ENCODE measurements at places on chromosomes 2 and 18. TPM values are rescaled to one million over a fixed set of nuclear protein-coding genes. Genes with fewer than 3 reads are reported as not detected.

EFHD1 gene
- polyA plus RNA-seq, result 26.1 TPM

POMC gene
- 3.7 TPM for polyA plus RNA-seq

UPP2 gene
- polyA plus RNA-seq, result not detected

AOX1 gene
- polyA plus RNA-seq, result 1.3 TPM

NT5C1B gene
- 0.32 TPM for polyA plus RNA-seq

BCS1L gene
- polyA plus RNA-seq, result 29.7 TPM

DNA sequence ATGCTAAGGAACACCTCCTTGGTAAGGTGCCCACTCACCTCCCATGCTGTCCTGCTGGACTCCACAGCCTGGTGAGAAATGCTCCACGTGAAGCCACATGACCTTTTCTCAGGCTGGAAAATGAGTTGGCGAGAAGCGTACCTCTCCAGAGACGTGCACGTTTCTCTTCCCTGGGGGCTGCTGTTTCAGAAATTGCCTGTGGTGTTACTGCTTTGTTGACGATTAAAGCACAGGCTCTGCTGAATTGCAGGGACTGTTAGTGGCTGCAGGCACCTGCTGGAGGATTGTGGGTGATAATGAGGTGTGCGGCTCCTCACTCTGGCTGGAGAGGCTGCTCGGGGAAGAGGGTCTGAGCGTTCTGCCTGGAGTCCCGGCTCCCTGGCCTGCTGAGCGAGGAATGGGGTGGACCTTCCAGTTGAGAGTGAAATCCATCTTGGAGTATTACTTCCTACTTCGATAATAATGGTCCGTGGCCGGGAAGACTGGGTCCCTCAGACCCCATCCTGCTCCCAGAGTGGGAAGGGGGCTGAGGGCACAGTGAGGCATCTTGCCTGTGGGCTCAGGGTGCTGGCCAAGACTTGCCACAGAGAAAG is 199.3 kb upstream of the HDAC4 start:
- DNase-seq, result no peak

DNA sequence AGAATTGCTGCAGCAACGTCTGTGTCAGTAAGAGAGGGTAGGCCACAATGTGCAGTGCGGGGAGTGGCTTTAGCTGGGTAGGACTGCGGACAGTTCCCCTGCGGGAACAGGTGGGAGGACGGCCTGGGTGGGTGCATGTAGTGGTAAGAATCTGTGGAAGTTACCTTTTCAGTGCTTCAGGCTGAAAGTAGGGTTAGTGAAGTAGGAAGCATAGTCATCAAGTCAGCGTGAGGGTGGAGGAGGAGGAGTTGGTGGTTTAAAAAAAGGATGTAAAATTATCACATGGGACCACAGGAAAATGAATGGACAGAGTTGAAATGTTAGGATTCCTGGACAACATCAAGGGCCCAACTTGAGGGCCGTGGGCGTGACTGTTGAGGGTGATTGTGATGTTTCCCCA is 13.2 kb downstream of the CEP192 start:
- DNase-seq, result no peak

DNA sequence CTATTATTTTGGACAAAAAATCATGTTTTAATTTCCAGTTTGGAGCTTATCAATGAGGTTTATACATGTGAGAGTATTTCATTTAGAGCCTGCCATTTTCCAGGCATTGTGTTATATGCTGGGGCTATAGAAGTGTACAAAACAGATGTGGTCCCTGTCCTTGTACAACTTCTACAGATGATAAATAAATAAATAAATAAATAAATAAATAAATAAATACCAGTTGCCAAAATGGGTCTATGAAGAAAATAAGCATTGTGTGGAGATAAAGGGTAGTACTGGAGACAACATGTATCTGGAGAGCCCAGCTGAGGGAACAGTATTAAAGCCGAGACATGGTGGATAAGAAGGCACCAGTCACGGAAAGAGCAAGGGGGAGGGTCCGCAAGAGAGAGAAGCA is 210.0 kb downstream of the SS18 start:
- no peak for DNase-seq

DNA sequence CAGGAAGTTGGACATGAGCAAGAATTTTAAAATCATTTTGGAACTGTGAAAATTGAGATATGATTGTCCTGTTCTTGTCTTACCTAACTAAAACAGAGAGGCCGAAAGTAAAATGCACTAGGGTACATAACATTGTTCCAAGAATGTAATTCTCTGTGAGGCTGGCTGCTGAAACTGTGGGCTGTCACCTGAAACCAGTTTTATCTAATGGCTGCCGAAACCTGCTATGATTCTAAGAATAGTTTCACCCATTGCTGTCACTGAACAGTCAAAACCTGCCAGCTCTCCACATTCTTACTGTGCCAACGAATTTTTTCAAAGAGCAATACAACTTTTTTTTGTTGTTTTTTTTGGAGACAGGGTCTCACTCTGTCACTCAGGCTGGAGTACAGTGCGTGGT is 119.3 kb upstream of the ZSWIM2 start:
- DNase-seq, result no peak

- DNase-seq, result peak; percentile 29
These were observed 239.2 kb upstream of the CWC22 start for GRCh38 chr2:180246268-180246667.

DNA sequence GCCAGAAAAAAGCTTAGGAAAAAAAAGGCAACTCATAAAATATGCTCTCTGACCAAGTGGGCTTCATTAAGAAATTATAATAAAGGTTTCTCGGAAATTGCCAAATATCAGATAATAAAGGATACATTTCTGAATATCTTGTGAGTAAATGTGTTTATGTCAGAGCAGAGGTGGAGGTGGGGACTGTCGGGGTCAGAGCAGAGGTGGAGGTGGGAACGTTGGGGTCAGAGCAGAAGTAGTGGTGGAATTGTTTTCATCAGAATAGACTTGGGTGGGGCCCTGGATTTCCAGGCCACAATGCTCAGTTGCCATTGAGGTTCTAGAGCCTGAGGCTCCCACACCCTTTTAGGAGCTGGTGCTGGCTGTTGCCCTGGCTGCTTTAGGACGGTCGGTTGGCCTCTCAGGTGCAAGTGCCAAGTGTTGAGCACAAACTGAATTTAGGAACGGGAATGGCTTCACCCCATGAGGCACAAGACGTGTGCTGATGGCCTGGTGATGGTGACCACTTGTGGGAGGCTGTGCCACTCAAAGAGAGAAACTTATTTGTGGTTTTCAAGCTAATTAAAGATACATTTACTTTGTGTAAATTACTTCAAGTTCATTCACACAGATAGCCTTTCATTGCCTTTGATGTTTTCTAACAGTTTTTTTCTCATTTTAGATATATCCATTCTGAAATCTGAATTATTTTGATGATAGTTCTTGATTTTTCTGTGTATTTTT is 131.5 kb downstream of the ATP9B start:
- DNase-seq, result peak; percentile 13

DNA sequence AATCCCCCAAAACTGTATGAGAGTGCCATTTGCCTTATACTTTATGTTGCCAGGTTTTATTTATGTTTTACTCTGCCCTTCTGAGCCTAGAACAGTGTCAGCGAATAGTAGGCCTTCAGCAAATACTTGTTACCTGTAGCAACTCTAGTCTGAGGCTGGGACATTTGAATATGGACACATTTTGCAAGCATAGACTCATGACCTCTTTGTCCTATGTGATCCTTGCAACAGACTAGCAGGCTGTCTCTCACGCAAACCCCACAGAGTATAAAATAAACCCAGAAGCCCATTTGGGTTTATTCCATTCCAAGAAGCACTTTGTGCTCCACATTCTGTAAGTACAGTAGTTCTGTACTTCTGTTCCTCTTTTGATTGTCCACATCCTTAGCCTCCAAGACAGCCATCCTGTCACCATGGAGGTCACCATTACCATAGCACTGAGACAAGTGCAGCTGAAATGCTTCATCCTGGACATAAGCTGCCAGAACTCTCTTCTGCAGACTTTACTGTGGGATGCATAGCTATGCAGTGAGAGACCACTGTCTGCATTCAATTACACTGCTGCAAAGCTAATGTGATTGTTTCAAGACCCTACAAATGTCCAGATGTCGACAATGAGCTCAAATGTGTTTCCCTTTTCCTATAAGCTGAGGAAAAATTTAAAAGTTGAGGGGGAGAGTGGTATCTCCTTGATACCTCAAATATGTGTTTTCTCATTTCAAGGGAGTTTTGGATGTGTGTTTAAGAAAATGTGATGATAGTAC is 425.7 kb downstream of the PID1 start:
- DNase-seq, result peak; percentile 65

GRCh38 chr2:126600742-126601141 is 55.2 kb upstream of the GYPC start:
- DNase-seq, result no peak

DNA sequence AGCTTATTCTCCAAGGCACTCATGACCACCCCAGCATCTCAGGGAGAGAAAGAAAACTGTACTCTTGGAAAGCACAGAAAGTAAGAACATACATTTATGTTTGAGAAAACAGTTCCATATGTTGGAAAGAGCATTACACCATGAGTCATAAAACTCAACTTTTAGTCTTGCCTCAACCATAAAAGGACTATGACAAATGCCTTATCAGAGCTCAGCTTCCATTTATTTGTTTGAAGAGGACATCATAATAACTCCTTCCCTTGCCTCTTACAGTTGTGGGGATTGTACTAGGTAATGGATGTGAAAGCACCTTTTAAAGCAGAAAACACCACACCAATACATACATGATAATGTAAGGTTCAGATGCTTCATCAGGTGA is 370.8 kb downstream of the LNPK start:
- DNase-seq, result no peak
